ENCODE measurements at places on chromosomes 13 and 19.

- DNase-seq = no peak
Observed at GRCh38 chr19:12000152-12000981, 35.1 kb downstream of the ZNF433 start.

- DNase-seq = no peak
Observed at GRCh38 chr13:19023115-19023514, 158.5 kb downstream of the TUBA3C start.

- DNase-seq = no peak
Observed at GRCh38 chr13:49029570-49029969, 53.9 kb downstream of the FNDC3A start.

- no peak for DNase-seq
Observed at GRCh38 chr19:10885201-10886169, 14.1 kb downstream of the CARM1 start.

DNA sequence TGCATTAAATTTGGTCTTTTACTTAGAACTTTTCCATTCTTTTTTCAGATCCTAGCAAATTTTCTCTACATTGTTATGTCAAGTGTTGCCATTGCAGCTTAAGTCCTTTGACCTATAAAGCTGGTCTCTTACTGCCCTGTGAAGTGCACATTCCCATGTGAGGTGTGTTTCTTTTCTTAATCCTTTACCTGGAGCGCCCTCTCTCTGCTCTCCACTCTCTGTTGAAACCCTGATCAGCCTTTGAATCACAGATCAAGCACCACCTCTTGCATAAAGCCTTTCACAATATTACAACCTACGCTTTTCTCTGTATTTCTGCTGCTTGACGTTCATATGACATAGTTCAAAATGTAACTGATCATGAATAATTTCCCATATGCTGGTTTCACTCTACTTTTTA, 84.8 kb downstream of the PCDH17 start:
- no peak for DNase-seq

DNA sequence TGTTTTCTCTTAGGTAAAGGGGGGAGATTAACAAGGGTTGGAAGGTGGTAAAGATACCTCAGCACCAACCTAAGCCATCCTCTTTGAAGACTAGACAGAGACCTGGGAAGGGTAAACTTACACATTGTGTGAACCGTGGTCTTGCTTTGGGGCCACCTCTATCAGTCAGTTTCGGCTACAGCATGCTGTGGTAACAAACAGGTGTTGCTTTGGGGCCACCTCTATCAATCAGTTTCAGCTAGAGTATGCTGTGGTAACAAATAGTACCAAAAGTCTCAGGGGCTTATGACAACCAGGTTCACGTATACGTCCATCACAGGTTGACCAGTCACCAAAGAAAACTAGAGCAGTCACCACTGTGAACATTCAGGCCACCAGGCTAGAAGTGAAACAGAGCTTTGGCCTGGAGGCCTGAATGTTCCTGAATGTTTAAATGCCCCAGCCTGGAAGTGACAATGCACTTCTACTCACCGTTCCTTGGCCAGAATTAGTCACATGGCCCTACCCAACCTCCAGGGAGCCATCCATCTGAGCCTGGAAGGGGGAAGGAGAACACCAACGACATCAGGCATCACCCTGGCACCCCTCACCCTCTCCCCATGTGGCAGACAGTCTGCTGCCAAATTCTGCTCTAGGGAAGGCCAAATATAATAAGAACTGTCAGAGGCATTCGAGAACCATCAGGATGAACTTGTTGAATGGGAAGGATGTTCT, 3.8 kb downstream of the FXYD7 start:
- DNase-seq = no peak

GRCh38 chr13:36297366-36298338, at the start of gene CCDC169:
Gene CCDC169 (minus strand): TSS chr13:36297814. CDS start chr13:36297719, 95 bp downstream.
- DNase-seq = peak; percentile 92

GRCh38 chr19:51754109-51754508, 2.4 kb upstream of the FPR1 start:
- no peak for DNase-seq

- no peak for DNase-seq
Observed at GRCh38 chr19:10603873-10604459, 16.9 kb upstream of the AP1M2 start.

DNA sequence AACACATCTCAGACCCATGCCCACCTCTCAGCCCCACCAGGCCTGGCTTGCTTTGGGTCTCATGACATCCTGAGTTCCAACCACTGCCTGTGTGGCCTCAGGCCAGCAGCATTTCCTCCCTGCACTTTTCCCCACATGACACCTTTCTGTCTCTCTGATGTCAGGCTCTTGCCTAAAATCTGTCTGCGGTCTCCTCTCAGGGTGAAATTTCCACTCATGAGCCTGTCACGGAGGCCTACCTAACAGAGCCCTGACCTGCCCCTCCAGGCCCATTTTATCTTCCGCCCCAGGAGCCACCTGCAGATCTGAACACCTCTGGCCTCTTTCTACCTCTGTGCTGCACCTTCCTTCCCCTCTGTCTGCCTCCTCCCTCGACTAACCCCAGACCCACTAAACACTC, 93.5 kb downstream of the ZDHHC20 start:
- no peak for DNase-seq

DNA sequence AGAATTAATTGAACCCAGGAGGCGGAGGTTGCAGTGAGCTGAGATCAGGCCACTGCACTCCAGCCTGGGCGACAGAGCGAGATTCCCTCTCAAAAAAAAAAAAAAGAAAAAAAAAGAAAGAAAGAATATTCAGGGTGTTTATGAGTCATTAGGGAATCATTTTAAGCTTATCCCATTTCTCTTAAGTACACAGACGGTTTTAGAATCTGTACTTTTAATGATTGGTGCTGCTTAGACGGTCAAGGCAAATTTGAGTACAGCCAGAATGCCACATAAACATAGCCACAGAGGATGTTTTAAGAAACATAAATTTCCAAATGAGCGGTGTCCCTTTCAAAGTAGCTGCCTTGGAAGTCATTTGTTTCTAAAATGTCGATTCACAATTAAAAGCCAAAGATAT, 2.6 kb downstream of the SPRYD7 start:
- no peak for DNase-seq

GRCh38 chr13:77378662-77379061, 51.8 kb upstream of the MYCBP2 start:
- no peak for DNase-seq

GRCh38 chr19:6044056-6044805, 66.1 kb downstream of the RFX2 start:
- DNase-seq = peak; percentile 54

DNA sequence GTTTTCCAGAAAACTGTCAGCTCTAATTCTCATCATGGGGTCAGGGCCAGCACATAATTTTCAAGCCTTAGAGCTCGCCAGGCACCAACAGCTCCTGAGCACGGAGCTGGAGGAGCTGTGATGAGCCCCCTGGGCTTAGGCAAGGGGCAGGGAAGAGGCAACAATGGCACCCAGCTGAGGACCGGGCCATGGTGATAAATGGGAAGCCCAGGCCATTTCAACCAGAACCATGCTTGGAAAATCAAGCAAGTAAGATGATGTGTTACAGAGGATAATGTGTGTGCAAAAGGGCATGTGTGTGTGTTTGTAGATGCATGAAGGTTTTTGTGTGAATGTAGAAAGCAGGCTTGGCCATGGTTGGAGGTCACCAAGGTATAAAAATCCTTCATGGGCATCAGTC, 66.8 kb upstream of the UBAC2 start:
- DNase-seq = no peak

GRCh38 chr19:49954933-49955332, 6.0 kb downstream of the SIGLEC11 start:
- no peak for DNase-seq

DNA sequence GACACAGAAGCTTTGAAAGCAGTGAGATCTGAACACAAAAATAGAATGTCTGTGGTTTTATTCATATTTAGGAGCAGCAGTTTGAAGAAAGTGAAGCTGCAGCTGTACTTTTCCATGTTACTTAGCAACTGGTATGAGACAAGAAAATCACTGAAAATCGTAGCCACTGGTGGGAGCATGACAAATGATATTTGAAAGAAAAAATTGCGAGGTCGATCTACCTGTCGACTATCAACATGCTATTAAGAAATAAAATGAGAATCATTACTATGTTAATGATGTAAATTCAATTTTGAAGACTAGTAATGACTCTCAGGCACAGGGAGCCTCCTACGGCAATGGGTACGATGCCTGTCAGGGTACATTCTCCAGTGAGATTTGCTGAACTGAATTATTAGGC, 436.4 kb downstream of the SLITRK5 start:
- no peak for DNase-seq

- DNase-seq = no peak
Observed at GRCh38 chr19:7560255-7560654, 24.7 kb downstream of the PNPLA6 start.

DNA sequence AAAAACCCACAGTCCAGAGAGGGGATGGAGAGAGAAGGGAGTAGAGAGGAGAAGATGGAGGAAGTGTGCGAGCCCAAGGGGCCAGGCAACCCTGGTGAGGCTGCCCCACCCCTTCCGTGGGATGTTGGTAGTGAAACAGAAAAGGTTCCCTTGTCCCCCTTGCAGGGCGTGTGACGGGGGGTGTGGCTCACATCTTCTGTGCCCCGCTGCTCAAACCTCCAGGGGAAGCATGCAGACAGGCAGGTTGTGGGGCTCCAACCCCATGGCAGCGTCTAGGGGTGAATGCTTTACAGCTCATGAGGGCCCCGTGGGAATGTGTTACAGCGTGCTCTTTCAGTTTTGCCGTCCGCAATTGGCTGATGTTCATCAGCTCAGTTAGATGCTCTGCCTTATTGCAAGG, 14.7 kb upstream of the EVI5L start:
- no peak for DNase-seq

- peak; percentile 68 for DNase-seq
Observed at GRCh38 chr19:33191501-33191900, 2.6 kb upstream of the LRP3 start.

- no peak for DNase-seq
Observed at GRCh38 chr19:7619671-7620441, 9.5 kb downstream of the XAB2 start.

GRCh38 chr13:91078093-91078679, 269.3 kb upstream of the MIR17HG start:
- DNase-seq = no peak

DNA sequence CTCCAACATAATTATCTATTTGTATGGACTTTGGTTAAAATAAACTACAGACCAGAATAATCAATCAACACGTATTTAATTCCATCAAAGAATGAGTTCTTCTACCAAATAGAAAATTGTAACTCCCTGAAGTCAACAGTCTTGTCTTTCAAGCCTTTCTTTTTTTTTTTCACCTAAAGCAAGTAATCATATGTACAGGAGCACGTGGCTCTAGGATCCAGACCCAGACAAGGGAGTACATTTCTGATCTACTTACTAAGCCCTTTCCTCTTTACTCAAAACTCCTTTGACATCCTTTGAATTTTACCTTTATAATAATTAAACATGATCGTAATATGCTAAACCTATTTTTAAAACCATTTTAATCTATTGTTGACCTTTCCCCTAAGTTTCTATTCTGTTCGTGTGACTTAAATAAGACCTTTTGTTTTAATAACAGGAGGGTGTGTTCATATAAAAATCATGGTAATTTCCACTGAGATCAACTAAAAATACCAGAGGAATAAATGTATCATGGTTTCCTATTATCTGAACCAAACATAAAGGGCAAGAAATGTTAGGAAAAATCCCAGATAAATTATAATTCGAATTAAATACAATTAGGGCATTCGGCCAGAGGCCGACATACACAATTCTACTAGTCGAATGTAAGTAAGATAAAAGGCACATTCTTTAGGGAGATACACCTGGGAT, 1.7 kb downstream of the SLC7A1 start:
- DNase-seq = no peak
